ENCODE measurements at places on chromosomes 7 and 10.

- DNase-seq = no peak
These were observed 192.4 kb downstream of the PTN start for GRCh38 chr7:137151041-137151689.

DNA sequence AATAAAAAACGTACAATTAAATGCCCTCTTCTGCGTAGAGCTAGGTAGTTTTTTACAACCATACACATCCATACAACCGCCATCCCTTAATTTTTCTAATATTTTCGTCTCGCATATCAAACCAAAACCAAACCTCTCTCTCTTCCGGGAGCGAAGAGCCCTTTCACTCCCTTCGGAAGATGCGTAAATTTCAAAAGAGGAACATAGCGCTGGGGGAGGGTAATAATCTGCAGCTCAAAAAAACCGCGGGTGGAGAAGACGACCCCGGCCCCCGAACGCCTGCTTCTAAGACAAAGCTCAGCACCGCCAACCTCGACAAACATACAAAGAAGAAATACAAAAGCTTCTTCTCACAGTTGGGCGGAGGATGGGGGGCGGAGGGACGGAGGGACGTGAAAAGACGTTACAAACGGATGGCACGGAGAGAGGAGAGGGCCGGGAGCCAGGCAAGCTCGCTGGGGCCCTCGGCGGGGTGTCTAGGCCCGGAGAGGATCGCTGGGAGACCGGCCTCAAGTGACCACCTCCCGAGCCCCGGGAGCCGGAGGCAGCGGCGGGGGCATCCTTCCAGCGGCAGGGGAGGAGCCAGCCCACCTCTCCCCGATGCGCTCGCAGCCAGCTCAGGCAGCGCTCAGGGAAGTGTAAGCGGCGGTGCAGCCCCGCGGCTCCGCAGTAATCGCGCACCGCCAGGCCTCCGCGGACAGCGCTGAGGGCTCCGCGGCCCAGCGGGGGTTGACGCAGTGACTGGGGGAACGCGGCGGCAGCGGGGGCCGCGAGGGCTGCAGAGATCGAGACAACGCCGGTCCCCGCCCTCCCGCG is 851 bp downstream of the MKRN1 start:
- DNase-seq = peak; percentile 91

- DNase-seq = no peak
These were observed 118.5 kb downstream of the GLRX3 start for GRCh38 chr10:130254662-130255061.

- peak; percentile 8 for DNase-seq
These were observed 387.5 kb downstream of the CCSER2 start for GRCh38 chr10:84715911-84716310.

DNA sequence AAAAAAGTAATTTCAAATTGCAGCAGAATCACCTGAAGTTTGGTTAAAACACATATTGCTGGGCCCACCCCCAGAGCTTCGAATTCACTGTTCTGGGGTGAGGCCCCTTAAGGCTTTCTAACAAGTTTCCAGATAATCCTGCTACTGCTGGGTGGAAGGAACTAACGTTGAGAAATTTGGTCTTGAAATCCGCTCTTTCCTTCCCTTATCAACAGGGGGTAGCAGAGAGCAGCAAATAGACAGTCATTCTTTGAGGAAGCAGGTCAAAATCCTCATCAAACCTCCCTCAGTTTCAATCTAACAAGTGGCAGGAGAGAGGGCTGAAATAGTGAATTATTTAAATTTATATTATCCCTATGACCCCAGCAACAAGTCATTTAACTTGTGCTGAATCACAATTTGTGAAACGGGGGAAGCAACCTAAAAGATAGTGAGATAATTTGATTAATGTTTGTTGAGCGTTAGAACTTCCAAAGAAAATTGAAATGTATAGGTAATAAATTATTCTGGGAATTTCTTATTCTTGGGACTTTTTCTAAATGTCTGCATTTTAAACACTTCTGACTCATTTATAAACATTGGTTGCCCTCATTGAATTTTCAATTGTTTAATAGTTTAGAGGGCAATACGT is 21.7 kb upstream of the MALSU1 start:
- peak; percentile 49 for DNase-seq

All from NCI-H1417 (cell line).